ENCODE measurements at places on chromosomes 11 and 22.

DNA sequence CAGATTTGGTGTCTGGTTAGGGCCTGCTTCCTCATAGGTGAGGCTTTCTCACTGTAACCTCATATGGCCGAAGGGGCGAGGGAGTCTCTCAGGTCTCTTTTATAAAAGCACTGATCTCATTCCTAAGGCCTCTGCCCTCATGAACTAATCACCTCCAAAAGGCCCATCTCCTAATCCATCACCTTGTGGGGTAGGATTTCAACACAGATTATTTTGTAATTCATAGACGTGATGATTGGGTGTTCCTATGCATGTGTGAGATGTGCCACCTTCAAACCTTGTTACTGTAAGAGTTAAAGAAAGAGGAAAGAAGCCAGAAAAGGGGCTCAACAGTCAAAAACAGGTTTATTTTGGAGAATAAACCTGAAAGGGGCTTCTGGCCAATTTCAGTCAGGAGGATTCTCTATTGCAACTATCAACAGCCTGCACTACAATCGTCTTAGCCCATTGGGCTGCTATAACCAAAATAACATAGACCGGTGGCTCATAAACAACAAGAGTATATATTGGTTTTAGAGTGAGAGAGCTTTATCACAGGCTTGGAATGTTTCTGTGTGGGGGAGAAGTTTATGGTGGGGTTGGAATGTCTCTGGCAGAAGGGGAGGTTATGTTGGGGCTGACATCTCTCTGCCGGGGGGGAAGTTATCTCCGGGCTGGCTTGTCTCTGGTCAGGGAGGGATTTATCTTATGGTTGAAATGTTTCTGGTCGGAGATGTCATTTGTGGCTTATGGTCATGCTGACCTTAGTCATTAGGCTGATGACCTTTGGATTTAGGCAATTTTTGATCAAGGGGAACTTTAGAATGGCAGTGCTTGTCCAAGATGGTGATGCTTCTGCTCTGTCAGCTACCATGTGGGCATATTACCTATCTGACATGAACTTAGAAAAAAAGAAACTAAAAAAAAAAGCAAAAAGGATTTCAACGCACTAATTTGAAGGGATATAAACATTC is 35.1 kb downstream of the CSF2RB start:
- no peak for DNase-seq

- no peak for DNase-seq
Measured at GRCh38 chr22:29734838-29735237, 15.0 kb downstream of the CABP7 start.

DNA sequence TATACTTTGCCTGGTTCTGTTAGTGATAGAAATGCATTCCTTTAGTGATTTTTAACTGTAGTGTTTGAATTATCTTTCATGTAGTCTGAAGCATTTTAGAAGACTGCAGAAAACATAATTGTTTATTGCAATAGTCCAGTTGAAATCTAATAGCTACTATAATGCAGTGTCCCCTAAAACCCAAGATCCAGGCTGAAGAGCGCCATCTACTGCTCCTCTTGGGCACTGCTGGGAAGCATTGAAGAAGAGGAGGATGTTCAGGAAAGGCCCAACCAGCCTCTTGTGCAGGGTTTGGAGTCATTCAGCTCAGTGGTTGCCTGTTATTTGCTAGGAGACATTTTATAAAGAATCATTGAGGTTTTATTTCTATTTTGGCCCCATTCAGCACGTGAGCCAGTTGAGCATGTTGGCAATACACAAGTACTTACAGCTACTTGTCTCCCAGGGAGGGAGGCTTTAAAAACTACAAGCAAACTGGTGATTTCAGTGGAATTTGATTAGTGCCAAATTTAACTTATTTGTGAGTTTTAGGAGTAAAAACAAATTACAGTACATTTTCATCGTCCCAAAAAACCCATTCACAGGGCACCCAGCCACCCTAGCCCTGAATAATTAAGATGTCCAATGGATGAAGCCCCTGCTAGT is 74.9 kb upstream of the HORMAD2 start:
- DNase-seq = peak; percentile 55

- DNase-seq = peak; percentile 92
Measured at GRCh38 chr22:32644252-32645100, 157.0 kb upstream of the TIMP3 start.

GRCh38 chr11:8744423-8744822 is 61.8 kb downstream of the RPL27A start:
- no peak for DNase-seq
